Small intestine (tissue), 16 donors: ENCODE measurements at places on chromosomes 3 and 15. TPM values are rescaled to one million over a fixed set of nuclear protein-coding genes. Genes with fewer than 3 reads are reported as not detected.
A peak's percentile ranks its signal among the peaks of the same experiment; 100 is the strongest.

- no peak overlapping the region for H3K4me3 ChIP-seq
- no peaks in the 10 kb centered on the region for H3K4me1 ChIP-seq
- no peak for DNase-seq
- no peaks in the 10 kb centered on the region for H3K27me3 ChIP-seq
- H3K36me3 ChIP-seq: no peaks in the 10 kb centered on the region
- no peak overlapping the region for H3K27ac ChIP-seq
Observed at GRCh38 chr3:61353382-61353781, 102.1 kb upstream of the FHIT start.

DNA sequence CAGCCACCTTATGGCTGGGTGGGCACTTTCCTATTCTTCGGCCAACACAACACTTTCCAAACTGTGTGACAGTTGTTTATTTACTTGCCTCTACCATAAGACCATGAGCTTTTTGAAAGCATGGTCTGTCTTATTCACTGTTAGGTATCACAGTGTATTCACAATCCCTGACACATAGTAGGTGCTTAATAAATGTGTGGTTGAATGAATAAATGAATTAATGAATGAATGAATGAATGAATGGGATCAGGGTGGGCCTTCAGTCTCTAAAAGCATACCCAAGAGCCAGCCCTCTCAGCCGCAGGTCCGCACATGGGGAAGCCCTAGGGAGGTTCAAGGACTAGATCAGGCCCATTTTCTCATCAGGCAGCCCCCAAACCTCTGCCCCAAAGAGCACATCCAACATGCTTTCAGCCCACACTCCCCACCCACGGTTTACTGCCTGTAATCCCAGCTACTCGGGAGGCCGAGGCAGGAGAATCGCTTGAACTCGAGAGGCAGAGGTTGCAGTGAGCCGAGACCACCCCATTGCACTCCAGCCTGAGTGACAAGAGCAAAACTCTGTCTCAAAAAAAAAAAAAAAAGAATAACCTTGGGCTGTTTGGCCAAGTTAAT, 95.9 kb downstream of the LIPC start:
- H3K36me3 ChIP-seq: no peaks in the 10 kb centered on the region
- H3K27ac ChIP-seq: peak overlapping the region; percentile 78
- no peaks in the 10 kb centered on the region for H3K27me3 ChIP-seq

DNA sequence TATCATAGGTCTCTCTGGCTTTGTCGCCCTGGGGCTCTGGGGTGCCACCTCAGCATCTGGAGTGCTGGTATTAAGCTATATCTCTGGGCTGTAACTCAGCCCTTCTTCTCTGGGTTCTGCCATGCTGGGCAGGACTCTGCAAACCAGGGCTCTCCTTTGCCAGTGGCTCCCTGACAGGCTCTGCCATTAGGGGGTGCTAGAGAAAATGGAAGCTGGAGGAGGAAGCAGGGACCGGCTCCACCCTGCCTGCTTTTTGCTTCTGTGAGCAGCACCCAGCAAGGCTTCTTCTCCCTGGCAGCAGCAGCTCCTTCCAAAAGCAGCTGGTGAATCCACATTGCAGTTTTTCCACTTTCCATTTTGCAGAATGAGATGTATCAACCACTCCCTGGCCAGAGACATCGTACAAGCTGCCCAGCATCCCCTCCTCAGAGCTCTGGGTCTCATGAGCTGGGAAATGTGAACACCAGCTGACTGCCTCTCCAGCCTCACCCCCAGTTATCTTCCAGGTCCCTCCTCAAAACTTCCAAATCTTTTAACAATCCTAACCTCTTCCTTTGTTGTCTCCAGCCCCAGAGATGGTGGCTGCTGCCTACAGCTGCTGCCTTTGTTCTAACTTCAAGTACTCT, 165.0 kb downstream of the ABHD5 start:
- no peak overlapping the region for H3K27ac ChIP-seq
- no peaks in the 10 kb centered on the region for H3K36me3 ChIP-seq
- peaks cover 8% of the 10 kb centered on the region for H3K27me3 ChIP-seq
- DNase-seq: peak; percentile 68
- no peaks in the 10 kb centered on the region for H3K4me1 ChIP-seq

Gene LRRC31
- 6.8 TPM for polyA plus RNA-seq

Gene TM4SF18
- 5.3 TPM for polyA plus RNA-seq
